CD4-positive, alpha-beta T cell treated with Interleukin-4 for 4 hours (primary cell): ENCODE measurements at places on chromosomes 12 and 14.
A peak's percentile ranks its signal among the peaks of the same experiment; 100 is the strongest.

GRCh38 chr12:1865284-1865866, 45.0 kb downstream of the LRTM2 start:
- no peak for DNase-seq

DNA sequence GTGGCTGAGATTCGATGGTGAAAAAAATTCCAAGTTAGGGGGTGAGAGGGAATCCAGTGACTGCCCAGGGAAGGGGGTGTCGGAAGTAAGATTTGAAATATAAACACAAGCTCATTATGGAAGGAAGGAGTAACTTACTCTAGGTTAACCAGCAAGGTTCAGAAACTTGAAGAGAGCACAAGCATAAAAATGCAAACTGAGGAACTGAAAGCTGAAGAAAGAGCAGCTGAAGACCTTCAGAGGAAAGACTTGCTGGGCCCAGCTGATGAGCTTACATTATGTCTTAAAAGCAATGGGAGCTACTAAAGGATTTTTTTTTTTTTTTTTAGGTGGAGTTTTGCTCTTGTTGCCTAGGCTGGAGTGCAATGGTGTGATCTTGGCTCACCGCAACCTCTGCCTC, 189.7 kb upstream of the GRIN2B start:
- DNase-seq: no peak

DNA sequence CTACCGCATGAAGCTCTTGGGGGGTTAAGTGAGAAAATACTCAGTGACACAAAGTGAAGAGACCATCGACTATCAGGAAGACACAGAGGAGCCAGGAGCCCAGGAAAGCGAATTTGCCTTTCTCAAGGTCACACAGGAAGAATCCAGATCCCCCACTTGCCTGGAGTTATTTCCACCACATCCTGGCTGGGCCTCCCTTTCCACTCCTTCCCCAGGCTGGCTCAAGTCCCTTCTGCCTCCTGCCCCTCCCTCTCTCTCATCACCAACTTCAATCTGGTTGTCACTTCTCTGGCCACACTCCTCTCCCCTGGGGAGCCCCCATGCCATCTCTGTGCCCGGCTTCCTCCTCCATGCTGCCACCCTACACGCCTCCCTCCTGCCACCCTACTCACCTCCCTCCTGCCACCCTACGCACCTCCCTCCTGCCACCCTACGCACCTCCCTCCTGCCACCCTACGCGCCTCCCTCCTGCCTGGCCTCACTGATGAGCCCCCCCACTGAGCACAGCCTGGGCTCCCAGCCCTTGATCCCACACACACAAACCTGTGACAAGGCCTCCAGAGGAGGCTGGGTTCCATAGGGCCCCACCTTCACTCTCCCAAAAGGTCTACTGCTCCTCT, 6.3 kb downstream of the SCNN1A start:
- DNase-seq: no peak

DNA sequence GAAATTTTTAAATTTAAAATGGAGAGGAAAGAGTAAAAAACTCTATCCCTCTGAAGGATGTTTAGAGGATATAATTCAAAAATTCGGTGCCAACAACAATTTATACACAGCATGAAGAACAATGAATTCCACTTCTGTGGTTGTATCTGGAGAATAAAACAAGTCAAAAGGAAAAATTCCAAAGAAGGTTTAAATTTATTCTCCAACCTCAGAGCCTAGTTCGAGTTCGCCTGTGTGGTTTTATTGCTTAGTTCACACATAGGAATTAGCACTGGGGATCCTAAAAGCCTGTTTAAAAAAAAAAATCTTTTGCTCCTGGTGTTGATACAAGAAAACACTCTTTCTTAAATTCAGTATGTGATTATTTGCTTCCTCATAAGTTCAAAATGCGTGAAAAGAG, 79.2 kb downstream of the LLPH start:
- no peak for DNase-seq

DNA sequence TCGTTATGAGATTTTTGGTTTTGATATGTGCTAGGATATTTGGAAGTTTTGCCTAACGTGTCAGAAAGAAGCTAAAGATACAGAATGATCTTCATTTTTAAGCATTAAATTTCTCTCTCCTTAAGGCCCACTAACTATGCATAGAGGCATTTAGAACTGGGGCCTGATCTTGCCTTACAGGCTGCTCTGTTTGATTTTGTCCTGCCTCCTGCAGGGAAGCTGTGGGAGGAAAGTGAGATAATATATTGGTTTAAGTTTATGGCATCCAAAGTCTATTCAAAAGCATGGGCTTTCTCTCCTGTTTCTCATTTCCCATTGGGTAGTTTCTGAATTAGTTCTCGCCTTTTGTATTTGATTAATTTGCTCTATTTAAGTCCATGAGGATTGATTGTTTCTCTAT, 250.3 kb upstream of the FBXO33 start:
- no peak for DNase-seq

- no peak for DNase-seq
Observed at GRCh38 chr12:38995249-38995648, 89.9 kb upstream of the CPNE8 start.

GRCh38 chr14:104689881-104690711, 678 bp downstream of the INF2 start:
- DNase-seq: no peak

GRCh38 chr12:77850129-77850528, 19.4 kb downstream of the NAV3 start:
- no peak for DNase-seq

GRCh38 chr14:100309028-100309737, 2.9 kb upstream of the SLC25A29 start:
- DNase-seq: no peak

DNA sequence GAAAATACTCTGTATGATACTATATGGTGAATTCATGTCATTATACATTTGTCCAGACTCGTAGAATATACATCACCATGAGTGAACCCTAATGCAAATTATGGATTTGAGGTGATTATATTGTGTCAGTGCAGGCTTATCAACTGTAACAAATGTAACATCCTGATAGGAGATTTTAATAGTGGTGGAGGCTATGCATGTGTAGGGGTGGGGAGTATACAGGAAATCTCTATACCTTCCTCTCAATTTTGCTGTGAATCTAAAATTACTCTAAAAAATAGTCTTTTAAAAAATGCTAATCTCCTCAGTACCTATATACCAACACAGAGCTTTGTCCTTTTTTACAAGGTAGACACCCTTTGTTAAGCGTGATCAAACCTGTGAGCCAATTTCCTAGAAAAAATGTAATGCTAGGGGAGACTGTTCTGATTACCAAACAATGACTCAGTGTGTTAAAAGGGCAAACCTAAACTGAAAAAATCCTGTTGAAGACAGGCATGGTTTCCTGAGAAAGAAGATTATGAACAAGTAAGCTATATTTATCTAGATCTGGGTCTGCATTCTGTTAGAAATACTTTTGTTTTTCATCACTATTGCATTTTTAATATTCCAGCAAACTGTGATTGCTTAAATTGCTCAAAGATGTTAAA, 170.9 kb downstream of the DUSP6 start:
- peak; percentile 25 for DNase-seq

- no peak for DNase-seq
Observed at GRCh38 chr12:89779090-89779489, 70.5 kb upstream of the ATP2B1 start.

GRCh38 chr12:52066346-52067080, 3.3 kb upstream of the ATG101 start:
- no peak for DNase-seq

GRCh38 chr12:122381021-122381420, 41.4 kb downstream of the CLIP1 start:
- no peak for DNase-seq

DNA sequence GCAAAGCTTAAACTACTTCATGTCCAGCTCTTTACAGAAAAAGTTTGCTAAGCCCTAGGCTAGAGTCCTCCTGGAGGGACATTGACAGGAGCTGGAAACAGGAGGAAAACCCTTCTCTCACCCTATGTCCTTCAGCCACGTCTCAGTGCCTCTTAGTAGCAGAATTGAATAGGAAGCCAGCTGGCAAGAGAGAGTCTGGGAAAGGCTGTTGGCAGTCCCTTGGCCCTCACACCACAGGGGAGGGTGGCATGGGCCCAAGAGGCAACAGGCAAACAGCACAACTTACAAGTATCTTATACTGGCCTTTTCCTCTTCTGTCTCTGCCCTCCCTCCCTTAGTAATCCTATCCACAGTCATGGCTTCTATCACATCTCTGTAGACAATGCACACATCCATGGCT, 27.7 kb upstream of the DHRS2 start:
- no peak for DNase-seq

GRCh38 chr12:115815924-115816323, 461.6 kb downstream of the MED13L start:
- no peak for DNase-seq

DNA sequence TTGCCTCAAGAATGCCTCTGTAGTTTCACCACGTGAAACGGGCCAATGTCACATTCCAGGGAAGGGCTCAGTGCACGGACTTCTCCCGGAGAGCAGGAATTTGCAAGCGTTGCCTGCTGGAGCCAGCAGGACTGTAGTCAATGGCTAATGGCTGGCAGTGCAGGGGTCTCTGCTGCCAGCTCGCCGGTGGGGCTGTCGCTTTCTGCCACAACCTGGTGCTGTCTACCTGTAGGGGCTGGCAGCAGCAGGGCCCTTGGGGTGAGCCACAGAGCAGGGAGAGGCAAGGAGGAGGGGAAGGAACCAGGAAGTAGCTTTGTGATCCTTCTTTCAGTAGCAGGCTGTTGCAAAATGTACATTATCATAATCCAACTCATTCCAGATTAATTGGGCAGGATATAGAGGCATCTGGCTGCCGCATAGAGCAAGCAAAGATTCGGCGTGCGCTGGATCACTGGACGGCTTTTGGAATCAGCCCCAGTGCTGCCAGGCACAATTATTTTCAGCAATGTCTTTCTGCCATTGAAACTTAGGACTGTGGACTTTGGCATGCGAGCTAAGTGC, 114.1 kb downstream of the PAPOLA start:
- no peak for DNase-seq

DNA sequence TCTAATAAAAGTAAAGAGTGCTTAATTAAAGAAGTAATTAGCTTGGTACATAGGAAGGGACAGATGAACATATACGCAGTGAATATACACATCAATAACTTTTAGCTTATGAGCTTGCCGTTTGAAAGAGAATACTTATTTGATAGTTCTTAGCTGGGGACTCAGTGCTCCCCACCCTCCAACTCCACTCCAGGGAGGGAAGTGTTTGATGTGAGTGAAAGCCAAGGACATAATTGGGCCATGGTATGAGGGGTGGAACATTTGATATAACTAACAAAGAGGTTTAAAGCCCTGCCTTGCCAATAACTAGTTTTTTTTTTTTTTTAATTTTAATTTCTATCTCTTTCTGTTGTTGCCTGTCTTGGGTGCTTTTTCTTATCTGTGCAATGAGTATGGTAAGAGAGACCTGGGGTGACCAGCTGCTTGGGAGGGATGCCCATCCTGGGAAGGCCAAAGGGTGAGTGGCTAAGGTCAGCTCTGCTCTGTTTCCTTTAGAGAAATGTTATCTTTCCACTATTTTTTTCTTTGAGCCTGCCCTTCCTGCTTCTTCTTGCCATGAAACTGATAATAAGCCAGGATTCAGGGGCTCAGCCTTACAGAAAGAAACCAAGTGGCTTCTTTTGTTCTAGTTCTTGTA, 132.8 kb upstream of the CPSF6 start:
- DNase-seq: no peak

GRCh38 chr12:68235576-68235975, 10.0 kb upstream of the IL26 start:
- no peak for DNase-seq
